Stimulated activated CD8-positive, alpha-beta memory T cell treated with anti-CD3 and anti-CD28 coated beads, Interleukin-12 subunit alpha, Interleukin-12 subunit beta, amount 100 ng/mL, for 4 hours (primary cell): ENCODE measurements at places on chromosomes 13 and 19.

DNA sequence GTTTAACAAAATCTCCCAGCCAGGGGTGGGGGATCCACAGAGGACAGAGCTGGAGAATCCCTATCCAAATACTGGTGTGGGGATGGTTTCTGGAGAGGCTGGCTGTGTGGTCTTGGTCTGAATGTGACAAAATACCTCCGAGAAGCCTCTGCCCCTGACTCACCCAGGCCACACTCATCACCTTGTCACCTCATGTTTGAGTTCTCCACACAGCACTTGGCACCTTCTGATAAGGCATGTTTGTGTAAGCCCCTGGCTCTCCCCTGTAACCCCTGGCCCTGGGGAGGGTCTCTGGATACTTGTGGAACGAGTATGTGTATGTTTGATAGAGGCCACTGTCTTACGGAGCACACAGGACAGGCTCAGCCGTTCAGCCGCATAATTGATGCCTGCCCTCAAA lies 14.7 kb downstream of the TECR start:
- DNase-seq: no peak

DNA sequence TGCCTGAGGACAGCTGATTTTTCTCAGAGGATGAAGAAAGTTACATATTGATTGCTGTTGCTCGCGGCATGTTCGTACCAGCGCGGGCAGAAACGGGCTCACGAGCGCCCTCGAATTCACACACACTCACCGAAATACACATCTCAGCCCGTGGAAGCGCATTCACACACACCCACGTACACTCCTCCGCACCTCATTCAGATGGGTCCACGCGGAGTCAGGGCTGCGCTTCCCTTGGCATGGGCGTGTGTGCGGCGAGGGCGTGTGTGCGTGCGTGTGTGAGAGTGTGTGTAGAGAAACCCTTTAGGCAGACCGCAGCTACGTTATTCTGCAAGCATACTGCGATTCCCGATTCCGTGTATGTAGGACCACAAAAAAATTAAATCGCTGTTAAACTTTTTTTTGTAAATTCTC lies 2.1 kb upstream of the PCDH17 start:
- no peak for DNase-seq

- DNase-seq: no peak
Observed at GRCh38 chr13:29975283-29975682, 124.9 kb upstream of the UBL3 start.

GRCh38 chr13:22137361-22138050 lies 466.6 kb downstream of the FGF9 start:
- no peak for DNase-seq

GRCh38 chr19:45528744-45529419 lies 21.6 kb downstream of the VASP start:
- no peak for DNase-seq
